ENCODE measurements at places on chromosomes 3 and 15.

DNA sequence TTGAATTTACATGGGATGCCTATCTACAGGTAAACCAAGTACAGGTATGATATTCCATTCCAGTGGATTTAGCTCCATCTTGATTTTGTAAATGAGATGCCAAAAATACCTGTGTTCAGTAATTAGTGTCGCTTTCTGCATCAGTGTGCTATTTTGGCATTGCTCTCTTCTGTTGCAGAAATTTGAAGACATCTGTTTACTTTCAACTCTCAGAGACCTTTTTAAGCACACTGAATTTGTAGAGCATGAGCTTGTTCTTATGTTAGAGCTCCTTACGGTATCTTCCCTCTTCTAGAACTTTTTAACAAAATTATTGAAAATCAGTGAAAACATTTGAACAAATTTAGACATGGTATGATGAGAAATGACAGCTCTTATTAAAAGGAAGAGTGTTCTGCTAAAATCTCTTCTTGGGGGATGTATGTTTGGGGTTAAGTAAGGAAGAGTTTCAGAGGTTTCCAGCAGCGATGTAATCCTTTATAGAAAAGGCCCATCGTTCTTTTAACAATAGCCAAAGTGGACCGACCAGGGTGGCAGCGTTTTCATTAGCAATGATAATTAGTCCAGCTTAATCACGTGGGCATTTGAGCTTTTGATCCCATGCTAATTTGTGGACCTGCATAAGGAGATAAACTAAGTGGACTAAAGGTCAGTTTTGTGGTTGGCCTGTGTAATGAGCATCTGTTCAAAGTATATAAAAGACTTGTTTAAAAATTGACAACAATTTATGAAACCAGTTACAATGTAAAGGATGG lies 385.4 kb downstream of the PTPRG start:
- no peak for DNase-seq

- no peak for DNase-seq
These were observed 51.3 kb downstream of the TIPARP start for GRCh38 chr3:156725682-156726081.

GRCh38 chr3:54681706-54682105 lies 246.2 kb downstream of the LRTM1 start:
- DNase-seq, result no peak

- DNase-seq, result no peak
These were observed 99.8 kb downstream of the TRIM69 start for GRCh38 chr15:44836094-44836493.

DNA sequence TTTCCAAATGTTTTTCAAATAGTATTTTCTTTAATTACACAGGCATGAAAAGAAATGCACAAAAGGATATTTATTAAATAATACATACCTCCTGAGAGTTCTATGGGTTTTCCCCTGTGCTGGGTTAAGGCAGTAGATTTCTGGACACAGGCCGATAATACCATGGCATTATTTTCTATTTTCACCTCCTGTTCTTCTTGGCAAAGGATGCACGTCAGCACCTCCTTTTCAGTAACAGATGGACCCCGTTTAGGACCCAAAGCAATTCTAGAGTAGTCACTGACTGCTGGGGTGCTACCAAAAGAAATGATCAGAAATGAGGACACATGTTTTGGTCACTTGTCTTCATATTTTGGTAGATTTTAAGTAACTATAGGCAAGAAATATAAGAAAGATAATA lies 86.4 kb upstream of the TTBK2 start:
- DNase-seq, result no peak

GRCh38 chr3:37338500-37338899 lies 164.1 kb upstream of the LRRFIP2 start:
- no peak for DNase-seq

GRCh38 chr15:39260391-39260790 lies 320.5 kb upstream of the THBS1 start:
- no peak for DNase-seq

GRCh38 chr3:110774496-110775265 lies 296.9 kb upstream of the NECTIN3 start:
- no peak for DNase-seq

- no peak for DNase-seq
These were observed 180.6 kb downstream of the IL5RA start for GRCh38 chr3:2929574-2929973.

DNA sequence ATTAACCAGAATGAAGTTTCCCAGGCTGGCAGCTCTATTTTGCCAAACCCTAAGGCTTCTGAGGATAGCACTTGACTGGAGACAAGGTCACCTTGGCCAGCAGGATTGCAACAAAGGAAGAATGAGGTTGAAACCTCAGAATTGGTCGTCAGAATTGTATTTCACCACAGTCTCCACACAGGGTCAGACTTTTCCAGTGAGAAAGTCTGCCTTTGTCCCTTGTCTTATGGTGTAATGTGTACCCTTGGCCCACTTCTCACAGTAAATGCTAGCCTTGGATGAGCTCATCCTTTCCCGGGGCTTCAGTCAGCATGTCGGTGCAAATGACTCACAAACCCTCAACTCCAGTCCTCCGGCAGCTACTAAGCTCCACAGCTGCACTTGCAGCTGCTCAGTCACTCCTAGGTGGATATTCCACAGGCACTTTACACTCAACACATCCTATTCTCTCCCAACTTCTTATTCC lies 19.7 kb downstream of the SSR3 start:
- DNase-seq, result no peak

- no peak for DNase-seq
These were observed 22.8 kb downstream of the RTP3 start for GRCh38 chr3:46520531-46520930.

DNA sequence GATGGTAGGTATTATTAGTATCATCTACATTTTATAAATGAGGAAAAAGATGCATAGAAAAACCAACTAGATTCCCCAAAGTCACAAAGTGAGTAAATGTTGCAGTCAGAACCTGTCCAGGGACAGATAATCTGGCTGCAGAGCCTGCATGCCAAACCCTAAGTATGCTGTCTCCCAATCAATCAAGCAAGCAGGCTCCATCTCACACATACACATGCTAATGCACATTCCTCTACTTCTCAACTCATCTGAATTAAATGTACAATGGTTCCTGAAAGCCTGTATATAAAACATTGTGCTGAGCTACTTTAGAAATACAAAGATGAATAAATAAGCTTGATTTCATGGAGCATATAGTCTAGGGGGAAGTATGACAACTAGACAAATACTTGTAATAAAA lies 101.0 kb downstream of the CBLB start:
- no peak for DNase-seq

DNA sequence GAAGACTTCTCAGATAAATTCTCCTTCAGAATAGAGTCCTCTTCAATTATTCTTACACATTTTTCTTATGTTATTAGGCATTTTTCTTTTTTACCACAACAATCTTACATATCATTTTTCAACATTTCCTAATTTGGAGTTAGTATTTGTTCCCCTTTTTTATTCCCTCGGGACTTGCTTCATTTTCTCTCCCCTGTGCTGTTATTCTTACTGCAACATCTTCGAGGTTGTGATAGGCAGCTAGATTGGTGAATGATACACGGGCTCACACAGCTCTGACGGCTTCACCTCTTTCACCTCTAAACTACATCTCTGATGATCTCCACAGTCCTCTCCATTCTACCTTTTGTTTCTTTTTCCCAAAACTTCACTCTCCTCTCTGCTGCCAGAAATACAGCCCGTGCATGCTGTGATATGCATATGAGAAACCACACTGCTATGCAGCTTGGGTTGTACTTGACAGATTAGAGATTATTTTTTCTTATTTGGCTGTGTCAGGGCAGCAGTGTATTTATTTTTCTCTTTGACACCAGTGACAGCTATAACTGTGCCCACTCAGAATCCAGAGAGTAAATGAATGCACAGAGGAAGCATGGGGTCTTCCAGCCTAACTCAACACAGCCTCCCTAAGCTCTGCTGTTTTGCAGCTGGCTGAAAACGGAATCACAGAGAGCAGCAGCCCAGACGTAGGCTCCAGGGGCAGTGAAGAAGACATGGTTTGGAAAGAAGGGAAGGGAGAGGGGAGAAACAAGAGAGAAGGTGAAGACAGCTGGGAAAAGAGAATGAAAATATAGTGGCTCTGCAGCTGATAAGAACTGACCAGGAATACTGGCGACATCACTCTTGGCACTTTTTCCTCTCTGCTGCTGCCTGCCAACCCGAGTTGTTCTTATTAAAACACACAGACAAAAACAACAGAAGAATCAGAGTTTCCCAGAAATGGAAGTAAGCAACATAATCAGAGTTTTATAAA lies 61.8 kb downstream of the SLC9A9 start:
- no peak for DNase-seq

DNA sequence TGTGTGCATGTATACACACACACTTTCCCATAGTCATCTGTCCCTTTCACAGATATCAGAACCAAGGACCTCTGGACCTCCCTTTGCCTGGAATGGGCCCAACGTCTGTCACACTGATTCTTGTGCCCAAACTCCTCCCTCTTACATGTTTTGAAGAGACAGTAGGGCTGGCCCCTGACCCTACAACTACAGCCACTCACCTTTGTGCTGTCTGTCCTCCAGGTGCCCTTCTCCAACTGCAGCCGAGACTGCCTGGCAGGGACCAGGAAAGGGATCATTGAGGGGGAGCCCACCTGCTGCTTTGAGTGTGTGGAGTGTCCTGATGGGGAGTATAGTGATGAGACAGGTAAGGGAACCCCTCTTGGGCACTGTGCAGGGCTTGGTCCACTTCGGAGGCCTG lies 43.2 kb upstream of the CSTA start:
- no peak for DNase-seq
